ENCODE measurements at places on chromosomes 5 and 9.

GRCh38 chr9:4048441-4048840, 251.4 kb downstream of the GLIS3 start:
- peak; percentile 40 for DNase-seq

DNA sequence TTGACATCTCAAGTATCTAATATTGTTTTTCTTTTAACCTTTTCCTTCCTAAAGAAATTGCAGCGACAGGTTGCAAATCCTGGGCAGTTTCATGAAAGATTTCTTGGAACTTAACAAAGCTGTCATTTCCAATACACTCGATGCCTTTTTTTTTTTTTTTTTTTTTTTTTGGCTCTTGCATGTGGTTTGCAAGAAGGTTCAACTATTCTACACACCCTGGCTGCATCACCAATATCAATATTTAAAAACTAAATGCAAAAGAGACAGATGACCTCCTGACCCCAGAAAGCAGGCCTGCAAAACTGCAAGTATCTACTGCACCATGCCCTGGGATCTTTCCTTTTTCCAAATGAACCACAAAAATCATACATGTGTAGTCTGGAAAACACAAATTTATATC, 4.4 kb upstream of the NFIB start:
- DNase-seq = no peak

- peak; percentile 22 for DNase-seq
Measured at GRCh38 chr9:78788101-78788500, 491.2 kb downstream of the PSAT1 start.

DNA sequence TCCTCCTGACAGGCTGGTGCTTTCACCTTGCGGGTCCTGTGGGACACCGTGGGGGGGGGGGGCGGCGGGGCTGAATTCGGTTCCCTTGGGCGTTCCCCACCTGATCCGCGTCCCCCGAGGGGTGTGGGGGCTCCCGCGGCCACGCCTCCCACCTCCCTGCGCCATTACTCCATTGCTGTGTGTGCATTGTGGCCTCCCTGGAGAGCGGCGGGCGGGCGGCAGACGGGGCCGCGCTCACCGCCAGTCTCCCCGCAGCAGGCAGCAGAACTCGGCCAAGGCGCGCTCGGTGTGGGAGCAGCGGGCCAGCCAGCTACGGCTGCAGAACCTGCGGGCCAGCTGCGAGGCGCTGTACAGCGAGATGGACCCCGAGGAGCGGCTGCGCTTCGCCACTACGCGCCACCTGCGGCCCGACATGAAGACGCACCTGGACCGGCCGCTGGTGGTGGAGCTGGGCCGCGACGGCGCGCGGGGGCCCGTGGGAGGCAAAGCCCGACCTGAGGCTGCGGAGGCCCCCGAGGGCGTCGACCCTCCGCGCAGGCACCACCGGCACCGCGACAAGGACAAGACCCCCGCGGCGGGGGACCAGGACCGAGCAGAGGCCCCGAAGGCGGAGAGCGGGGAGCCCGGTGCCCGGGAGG, 145.3 kb downstream of the CACNA1B start:
- no peak for DNase-seq

DNA sequence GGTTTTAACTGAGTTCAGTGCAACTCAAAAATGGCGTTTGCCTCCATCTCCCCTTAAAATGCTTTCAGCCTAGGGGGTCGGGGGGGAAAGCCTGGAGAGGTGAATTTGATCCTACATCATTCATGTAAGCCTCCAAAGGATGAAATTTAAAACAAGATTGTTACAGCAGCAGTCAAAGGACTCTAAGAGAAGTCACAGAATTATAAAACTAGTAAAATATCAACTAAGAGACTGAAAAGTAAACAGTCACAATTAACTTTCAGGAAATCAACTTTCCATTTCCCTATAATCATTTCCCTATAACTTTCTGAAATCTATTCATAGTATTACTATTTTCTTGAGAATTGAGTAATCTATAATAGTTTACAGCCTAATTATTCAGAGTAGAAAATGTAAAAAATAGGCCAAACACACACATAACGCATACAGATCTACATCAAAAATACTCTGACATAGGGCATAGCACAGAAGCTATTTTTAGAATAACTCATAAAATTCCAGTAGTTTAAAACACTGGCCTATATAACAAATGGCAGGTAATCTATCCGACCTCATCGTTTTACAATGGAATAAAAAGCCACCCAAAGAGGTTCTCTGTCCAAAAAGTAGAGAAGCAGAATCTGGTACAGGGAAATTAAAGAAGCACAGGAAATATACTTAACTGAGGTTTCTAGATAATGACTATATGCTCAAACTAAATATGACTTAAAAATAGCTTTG, 37.6 kb downstream of the FBXL17 start:
- DNase-seq = no peak

- no peak for DNase-seq
Measured at GRCh38 chr5:38765399-38765861, 80.4 kb upstream of the OSMR start.

GRCh38 chr9:121598167-121598964, 53.1 kb upstream of the DAB2IP start:
- peak; percentile 84 for DNase-seq

DNA sequence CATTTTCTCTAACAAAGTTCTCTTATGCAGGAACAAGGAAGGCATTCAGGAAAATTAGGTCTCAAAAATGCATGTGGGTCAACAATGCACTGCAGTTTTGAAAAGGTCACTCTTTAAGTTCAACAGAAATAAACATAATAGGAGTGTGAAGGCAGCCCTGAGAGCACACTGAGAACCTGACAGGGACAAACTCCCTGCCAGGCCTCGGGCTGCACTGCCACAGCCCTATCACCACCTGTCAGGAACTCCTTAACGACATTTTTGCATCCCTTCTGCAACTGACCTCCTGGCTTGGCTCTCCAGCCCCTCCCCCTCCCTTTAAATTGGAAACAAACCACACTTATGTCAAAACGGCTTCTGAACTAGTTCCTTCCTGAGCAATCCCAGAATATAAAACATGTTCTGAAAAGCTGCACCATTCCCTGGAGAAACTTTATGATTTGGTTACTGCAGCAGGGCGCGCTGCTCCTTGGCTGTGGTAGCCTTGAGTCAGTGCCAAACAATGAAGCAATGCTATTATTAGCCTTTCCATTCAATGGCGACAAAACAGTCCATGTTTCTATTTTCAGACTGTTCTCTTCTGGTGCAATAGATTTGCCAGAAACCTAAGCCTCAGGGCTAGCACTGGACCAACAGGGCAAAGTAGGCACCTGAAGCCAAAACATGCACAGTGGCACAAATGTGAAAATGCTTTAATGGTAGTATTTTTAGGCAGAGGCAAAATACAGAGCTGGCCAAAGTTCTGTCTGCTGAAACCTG, 160.1 kb upstream of the ZNF608 start:
- DNase-seq = peak; percentile 60

DNA sequence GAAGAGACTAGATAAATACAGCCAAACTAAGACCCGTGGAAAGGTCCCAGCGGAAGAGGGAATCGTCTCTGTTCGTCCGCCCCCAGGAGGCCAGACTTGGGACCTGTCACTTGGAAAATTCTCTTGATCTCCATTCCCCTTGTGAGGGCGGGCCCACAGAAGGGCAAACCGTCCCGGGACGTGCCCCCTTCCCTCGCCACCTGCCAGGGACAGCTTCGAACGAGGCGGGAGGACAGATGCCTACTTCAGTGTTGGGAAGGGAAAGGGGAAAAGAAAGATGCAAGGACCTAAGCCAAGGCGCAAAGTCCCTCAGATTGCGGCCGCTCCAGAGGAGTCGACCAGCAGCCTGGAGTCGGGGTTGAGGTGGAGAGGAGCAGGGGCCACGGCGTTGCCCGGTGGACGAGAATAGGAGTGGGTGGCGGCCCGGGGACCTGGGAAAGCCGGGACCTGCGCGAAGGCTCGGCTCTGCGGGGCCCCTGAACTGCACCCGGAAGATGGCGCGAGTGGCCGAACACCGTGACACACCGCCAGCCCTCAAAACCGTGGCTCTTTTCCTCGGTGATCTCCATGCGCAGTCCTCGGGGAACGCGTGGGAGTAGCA, 4.4 kb upstream of the EBF1 start:
- peak; percentile 21 for DNase-seq

DNA sequence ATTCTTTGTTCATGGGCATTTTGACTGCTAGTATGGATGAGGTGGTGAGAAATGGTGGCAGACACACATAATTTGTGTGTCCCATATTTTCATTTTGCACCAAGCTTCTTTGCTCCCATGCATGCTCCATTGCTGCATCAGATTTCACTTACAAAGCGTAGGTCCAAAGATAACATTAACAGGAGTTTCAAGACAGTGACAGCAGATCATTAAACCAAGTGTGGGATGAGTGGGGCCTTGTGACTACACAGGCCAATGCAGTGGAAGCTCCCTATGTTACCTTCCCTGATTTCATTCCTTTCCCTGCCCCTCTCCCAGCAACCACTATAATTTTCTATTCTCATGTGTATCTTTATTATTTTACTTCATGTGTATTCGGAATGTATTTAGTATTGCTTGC, 142.0 kb downstream of the AOPEP start:
- peak; percentile 32 for DNase-seq

GRCh38 chr5:78235289-78235688, 59.2 kb downstream of the AP3B1 start:
- no peak for DNase-seq

- DNase-seq = peak; percentile 49
Measured at GRCh38 chr5:66324357-66324756, 180.3 kb downstream of the SREK1 start.

- DNase-seq = no peak
Measured at GRCh38 chr9:7405924-7406604, 393.5 kb downstream of the DMAC1 start.

DNA sequence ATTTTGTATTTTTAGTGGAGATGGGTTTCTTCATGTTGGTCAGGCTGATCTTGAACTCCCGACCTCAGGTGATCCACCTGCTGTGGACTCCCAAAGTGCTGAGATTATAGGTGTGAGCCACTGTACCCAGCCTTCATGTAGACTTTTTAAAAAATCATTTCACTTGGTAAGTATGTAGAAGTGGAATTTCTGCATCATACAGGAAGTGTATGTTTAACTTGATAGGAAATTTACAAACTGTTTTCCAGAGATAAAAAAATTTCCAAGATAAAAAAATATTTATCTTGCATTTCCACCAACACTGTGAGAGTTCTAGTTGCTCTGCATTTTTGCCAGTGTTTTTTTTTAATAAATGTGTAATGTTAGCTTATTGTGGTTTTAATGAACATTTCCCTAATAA, 155.8 kb downstream of the ZNF608 start:
- DNase-seq = no peak

DNA sequence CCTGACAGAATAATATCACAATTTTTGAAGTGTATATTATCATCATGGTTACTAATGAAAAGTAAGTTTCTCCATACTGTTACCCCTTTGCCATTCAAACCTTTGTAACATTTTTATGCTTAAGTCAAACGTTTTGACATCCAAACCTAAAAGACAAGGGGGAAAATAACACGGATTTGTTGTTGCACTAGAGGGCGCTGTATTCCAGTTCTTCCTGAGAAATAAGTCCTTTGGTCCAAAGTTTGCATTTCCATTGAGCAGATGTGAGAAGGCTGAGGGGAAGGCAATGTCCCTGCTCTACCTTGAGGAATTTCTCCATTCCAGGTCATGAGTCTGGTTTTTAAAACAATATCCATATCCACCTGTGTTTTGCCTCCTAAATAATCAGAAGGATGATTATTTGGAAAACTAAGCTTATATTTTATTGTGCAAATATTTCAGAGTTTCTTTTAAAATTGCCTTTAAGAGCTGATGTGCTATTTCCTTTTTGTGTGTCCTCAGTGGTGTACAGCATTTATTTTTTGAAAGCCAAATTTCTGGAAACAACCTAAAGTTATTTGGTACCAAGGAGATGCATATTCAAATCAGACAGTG, 9.7 kb downstream of the LECT2 start:
- DNase-seq = peak; percentile 80

GRCh38 chr9:37201581-37201980, 81.2 kb downstream of the ZCCHC7 start:
- no peak for DNase-seq

- no peak for DNase-seq
Measured at GRCh38 chr5:98524773-98525172, 248.7 kb upstream of the RGMB start.

DNA sequence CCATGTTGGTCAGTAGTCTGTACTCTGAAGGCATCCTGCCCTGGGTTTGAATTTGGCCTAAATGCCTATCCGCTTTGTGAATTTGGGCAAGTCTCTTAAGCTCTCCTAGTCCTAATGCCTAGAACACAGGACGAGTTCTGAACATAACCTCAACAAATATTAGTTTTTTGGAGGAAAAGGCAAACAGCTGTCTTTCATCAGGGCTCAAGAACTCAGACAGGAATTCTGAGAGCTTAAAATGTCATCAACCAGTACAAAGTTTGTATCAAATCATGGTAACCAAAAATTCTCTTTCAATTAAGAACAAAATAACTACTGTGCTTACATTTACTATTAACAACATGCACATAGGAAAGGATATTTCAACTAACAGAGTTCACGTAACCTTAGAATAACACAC, 182.5 kb upstream of the PPP1R2B start:
- DNase-seq = no peak

DNA sequence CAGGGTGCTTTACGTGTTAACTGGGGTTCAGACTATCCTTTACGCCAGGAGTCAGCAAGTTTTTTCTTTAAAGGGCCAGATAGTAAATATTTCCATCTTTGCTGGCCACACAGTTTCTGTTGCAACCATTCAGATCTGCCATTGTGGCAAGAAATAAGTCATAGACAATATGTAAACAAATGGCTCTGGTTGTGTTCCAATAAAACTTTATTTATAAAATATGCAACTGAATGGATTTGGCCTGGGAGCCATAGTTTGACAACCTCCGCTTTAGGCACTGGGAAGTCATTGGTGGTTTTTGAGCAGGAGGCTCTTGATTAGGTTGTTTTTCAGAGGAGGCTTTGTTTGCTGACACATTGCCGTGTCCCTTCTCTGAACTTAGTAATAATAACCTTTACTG, 90.7 kb downstream of the INSYN2B start:
- DNase-seq = no peak
